ENCODE measurements at places on chromosomes 5 and 9.
A peak's percentile ranks its signal among the peaks of the same experiment; 100 is the strongest.

DNA sequence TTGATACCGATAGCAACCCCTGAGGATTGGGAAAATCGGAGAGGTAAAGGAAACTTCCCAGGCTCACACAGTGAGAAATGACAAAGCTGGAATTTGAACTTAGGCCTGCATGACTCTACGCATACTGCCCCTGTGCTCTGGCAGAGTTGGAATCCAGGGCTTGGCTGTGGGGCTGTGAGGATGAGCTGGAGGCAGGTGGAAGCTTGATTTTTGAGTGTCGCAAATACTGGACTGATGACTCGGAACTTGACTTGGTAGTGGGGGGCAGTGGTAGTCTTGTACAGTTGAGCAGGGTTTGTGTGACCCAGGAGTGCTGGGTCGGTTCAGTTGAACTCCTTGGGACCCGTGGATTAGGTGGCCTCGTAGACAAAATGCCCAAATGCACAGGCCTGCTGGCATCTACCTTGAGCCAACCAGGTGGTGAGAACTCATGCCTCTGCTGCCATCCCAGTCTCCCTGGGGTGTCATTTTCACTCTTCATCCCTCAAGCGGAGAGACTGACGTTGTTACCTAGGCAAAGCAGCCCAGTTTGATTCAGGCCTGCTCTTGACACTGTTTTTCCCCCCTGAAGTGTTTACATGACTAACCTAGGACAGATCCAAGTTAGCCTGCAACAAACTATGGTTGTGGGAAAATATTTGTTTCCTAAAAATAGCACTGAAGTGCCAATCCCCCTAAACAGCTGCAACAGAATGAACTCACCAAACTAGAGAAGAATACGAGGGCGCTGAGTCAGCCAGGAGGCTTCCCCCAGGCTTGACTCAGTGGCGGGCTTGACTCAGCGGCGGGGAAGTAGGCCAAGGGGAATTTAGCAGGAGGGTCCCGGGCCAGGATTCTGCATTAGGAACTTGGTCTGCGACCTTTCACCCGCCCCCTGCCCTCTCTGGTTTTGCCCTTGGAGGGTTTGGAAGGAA, 45.7 kb upstream of the ORM1 start:
- DNase-seq: peak; percentile 88

GRCh38 chr9:18847576-18848275, 185.3 kb downstream of the SAXO1 start:
- DNase-seq: no peak

GRCh38 chr9:25678147-25678666, at the start of gene TUSC1:
TSS of gene TUSC1 (minus strand) at chr9:25678444. CDS start at chr9:25678312, 132 bp downstream.
- DNase-seq: peak; percentile 87

- no peak for DNase-seq
Observed at GRCh38 chr5:42397267-42397666, 26.0 kb upstream of the GHR start.

DNA sequence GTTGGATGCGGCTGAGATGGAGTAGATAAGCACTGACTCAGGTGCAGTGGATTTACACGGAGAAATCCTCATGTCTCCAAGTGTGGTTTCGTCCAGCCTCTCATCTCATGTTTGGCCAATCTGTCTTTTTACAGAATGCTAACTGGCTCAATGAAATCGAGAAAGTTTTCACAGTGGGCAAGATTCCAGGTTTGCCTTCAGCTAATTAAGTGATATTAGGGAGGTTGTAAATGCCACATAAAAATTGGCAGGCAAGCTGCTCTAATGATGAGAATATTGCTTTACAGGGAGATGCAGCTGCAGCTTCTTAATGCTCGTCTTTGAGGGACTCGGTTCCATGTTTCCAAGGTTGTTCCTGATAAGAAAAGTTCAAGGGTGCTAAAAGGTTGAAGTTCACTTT, 23.7 kb downstream of the BARHL1 start:
- DNase-seq: no peak

GRCh38 chr9:121367306-121368137, 2.5 kb downstream of the STOM start:
- peak; percentile 66 for DNase-seq

DNA sequence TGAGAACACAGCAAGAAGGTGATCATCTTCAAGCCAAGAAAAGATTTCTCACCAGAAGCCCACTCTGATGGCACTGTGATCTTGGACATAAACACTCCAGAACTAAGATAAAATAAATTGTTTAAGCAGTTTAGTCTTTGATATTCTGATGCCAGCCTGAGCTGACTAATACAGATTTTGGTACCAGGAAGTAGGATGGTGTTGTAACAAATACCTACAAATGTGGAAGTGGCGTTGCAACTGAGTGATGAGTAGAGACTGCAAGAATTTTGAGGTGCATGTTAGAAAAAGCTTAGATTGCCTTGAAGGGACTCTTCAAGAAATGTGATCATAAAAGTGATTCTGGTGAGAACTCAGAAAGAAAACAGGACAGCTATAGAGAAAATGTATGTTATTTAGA, 592.4 kb upstream of the DAB2 start:
- no peak for DNase-seq

GRCh38 chr9:68509689-68510088, 31.0 kb downstream of the TMEM252 start:
- no peak for DNase-seq

- DNase-seq: no peak
Observed at GRCh38 chr9:88710449-88710848, 175.5 kb downstream of the NXNL2 start.

- DNase-seq: peak; percentile 15
Observed at GRCh38 chr9:79858508-79858907, 286.7 kb downstream of the TLE4 start.

DNA sequence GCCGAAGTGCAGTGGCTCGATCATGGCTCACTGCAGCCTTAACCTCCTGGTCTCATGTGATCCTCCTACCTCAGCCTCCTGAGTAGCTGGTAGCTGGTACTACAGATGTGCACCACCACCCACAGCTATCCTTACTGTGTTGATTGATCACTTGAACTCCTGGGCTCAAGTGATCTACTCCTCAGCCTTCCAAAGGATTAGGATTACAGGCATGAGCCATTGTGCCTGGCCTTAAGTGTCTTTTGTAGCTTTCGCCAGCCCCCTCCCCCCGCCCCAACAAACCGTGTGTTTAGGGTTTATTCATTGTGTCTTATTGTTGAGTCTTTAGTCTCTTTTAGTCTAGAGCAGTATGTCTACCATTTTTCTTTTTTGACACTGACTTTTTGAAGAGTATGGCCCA, 33.1 kb downstream of the SPIN1 start:
- no peak for DNase-seq

DNA sequence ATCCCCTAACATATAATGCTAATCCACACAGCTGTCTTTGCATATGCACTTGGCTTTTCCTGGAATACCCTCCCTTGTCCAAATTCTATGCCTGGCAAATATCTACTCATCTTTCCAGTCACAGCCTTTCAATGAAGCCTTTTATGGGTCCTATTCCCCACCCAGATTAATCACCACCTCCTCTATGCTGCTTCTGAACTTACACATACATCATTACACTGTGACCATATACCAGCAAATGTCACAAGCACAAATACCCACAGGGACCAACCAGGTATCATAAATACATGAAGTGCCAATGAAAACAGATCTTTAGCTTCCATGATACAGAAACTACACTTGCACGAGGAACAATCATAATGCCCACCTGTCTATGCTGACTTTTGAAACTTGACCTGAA, 22.3 kb downstream of the LPAR1 start:
- no peak for DNase-seq

- DNase-seq: no peak
Observed at GRCh38 chr5:95824747-95825146, 2.2 kb upstream of the GLRX start.

GRCh38 chr9:98834386-98834785, 26.9 kb downstream of the GALNT12 start:
- no peak for DNase-seq

GRCh38 chr9:100322954-100323536, 29.7 kb downstream of the TEX10 start:
- DNase-seq: peak; percentile 60

- DNase-seq: peak; percentile 8
Observed at GRCh38 chr9:15469406-15469805, 41.4 kb downstream of the PSIP1 start.

GRCh38 chr5:132377738-132378137, 8.2 kb downstream of the SLC22A5 start:
- DNase-seq: no peak

DNA sequence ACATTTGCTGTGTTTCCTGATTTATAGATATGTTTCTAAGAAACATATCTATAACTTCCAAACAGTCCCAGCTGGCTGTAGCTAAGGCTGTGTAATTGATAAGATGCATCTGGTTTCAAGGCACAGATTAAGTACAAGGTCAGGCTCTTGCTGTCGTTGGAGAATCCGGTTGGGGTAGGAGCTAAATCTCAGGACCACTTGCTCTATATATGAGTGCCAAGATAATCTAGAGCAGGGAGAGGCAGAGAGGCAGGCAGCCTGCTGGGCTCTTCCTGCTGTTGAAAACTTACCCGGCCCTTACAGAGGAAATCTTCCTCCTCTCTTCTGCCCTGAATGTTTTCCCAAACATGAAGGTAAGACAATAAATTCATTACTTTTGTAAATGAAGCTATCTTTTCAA, at the start of gene C7:
Gene C7, plus strand, starts transcription at position 234 of the 400 bp plus-strand sequence. Its CDS starts 114 bp downstream, at position 348.
- peak; percentile 37 for DNase-seq

All from muscle of leg (tissue), 16 donors.